ENCODE measurements at places on chromosomes 2 and 18.
A peak's percentile ranks its signal among the peaks of the same experiment; 100 is the strongest.

- DNase-seq = peak; percentile 40
Measured at GRCh38 chr2:119407430-119408220, 24.0 kb upstream of the TMEM37 start.

DNA sequence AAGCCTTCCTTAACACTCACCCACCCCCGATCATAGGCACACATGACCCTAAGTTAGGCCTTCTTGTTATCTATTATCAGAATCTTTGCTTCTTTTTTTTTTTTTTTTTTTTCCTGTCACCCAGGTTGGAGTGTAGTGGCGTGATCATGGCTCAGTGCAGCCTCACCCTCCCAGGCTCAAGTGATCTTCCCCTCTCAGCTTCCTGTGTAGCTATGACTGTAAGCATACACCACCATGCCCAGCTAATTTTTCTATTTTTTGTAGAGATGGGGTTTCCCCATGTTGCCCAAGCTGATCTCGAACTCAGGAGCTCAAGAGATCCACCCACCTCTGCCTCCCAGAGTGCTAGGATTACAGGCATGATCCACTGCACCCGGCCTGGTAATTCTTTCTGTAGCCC, 328.7 kb downstream of the NR4A2 start:
- no peak for DNase-seq

DNA sequence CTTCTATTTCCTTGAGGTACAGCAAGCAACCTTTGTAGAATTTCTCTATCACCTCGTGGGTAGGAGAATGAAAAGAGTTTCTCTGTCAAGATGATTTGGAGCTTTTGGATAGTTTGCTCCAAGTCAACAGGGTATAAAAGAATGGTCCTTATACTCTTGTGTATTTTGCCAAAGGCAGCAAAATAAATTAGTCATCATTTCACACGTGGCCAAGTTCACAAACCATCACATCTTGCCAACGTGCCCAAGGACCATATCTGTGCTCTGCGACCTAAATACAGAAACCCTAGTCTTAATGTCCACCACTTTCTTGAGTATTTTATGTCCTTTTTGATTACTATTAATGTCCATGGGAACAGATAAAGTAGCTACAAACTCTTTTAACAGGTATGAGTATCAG, 262.9 kb downstream of the AFF3 start:
- no peak for DNase-seq

DNA sequence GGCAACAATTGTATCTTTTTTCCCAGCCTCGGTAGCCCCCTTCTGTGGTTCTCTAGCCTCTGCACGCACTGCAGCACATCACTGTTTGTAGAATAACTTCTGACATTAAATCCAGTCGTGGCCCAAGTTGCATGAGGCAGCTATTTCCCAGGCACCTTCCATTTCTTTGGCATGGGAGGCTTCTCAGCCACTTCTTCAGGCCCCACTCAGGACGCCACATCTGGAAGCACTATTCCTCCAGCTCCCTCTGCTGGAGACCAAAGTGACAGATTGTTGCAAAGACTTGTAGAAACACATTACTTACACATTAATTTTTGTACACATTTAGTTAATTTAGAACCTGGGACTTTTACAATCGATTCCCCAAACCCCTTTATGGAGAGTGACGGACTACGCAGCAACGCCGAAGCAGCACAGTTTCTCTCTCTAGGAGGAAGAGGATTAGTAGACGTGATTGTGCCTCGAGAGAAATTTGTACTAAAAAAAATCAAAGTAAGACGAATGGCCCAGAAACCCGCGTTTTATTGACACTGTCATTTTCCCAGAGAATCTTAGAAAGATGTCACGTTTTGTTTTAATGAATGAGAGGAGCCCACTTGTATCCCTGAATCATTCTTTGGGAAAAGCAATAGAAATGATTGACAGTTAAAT, 57.8 kb upstream of the RGPD5 start:
- DNase-seq = no peak

DNA sequence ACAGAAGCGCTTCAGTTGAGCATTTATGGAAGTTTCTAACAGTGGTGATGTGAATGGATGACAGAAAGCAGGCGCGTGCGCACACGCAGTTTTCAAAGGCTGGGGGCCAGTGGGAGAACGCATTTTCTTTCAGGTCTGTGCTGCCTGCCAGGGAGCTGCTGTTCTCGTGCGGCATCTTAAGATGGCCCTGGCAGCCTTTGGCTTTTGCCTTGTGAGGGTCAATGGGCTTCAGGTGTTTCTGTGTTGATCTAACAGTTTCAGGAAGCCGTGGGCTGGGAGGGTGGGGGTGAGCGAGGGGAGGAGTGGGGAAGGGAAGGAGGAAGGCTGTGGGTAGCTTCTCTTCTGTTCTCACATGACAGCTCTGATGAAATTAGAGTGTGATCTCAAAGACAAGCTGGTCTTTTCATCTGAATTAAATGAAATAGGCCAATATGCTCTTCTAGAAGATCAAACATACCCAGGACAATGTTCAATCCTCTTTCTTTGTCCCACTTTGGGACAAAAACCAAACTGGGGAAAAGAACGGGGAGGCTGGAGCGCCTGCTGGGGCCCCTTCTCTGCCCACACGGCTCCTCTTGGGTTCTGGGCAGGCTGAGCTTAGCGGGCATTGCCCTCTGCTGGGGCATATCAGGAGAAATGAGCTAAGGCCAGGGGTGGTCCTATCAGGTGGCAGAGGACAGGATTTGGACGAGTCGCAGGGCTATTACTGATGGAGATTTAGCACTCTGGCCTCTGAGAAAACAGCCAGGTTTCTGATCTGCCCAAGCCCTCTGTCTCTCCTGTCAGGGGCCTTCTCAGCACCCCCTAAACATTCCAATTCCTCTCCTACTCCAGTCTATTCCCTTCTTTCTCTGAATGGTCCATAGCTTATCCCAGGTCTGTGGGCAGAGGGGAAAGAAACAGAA, 126.2 kb upstream of the LGALSL start:
- DNase-seq = no peak

GRCh38 chr2:218306184-218306920, 14.0 kb upstream of the TMBIM1 start:
- no peak for DNase-seq

DNA sequence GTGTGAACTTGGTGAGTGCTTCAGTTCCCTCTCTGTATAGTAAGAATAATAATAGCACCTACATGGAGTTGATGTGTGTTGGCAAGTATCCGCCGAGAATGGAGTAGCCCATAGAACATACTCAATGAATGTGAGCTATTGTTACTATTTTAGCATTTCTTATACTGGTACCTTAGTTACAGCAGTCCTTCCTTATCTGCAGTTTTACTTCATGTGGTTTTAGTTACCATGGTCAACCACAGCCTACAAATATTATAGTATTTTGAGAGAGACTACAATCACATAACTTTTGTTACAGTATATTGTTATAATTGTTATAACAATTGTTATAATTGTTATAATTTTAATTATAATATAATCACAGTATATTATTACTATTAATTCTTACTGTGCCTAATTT, 152.5 kb upstream of the RASGRP3 start:
- no peak for DNase-seq

GRCh38 chr2:167771628-167772027, 475.8 kb downstream of the STK39 start:
- DNase-seq = no peak

DNA sequence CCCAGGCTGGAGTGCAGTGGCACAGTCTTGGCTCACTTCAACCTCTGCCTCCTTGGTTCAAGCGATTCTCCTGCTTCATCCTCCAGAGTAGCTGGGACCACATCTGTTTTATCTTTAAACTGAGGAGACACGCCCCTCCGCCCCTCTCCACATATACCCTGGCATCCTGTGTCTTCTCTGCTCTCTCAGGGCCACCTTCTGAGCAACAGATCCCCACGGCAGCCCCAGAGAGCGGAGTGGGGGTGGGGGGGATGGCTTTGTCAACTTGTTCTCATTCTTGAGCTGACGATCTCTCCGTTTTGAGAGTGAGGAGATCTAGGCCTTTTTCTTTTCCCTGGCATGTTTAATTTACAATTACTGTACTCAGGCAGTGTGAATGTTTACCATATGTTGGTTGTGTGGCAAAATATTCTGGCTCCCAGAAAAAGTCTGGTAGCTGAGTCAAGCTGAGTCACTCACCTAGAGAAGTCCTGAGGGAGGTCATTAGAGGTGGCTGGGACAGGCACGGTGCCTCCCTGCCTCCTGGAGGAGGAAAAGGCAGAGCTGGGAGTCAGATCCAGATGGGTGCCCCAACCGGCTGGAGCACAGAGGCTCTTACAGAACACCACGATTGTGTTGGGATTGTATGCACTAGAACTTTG, 19.5 kb upstream of the ID2 start:
- peak; percentile 62 for DNase-seq

- no peak for DNase-seq
Measured at GRCh38 chr2:27164960-27165763, 16.4 kb downstream of the TCF23 start.

DNA sequence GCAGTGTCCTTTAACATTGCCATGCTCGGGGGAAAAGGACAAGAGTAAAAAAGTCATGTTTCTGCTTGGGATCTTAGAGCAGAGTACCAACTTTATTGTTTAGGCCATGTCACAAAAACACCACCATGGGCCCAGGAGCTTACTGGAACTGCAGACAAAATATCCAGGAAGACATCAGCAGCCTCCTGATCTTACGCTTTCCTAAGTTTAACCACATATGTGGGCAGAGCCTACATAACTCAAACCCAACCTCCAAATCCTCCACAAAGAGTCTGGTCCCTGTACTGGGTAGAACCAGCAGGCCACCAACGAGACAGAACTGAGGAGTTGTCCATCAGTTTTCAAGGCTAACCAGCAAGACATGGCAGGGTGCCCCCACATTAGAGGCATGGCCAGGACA, 10.3 kb downstream of the GALNT14 start:
- DNase-seq = no peak

DNA sequence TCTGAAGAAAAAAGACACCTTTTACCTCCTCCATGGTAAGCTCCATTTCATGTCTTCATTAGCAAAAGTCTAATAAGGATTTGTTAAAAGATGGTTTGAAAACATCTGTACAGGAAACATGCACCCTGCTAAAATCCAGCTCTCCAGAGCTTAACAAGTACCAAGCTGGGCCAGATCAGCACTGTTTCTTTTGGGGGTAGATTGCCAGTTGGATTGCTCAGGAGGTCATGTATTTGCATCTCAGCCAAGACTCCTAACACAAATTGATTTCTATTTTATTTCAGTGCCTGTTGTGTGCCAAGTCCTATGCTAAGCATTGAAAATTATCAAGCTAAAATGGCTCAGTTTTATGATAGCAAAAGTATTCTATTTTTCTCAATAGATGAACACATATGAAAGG, 3.4 kb upstream of the TMEM182 start:
- DNase-seq = no peak

- no peak for DNase-seq
Measured at GRCh38 chr18:48930926-48931325, 19.8 kb downstream of the SMAD7 start.

DNA sequence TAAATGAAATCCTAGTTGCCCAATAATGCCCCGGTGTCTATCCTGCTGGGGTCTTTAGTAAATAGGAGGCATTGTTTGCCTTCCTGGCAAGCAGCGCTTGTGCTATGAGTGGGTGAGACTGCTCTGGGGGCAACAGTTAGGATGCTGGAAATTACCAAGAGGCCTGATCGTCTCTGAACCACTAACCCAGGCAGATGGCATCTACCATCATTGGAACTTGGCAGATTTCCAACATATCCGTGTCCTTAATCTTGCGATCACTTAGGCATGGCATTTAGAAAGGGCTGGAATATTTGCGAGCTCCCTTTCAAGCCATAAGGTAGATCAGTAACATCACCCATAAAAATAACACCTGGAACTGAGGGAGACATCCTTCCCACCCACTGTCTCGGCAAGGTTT, 18.8 kb upstream of the SH3RF3 start:
- DNase-seq = no peak

- DNase-seq = no peak
Measured at GRCh38 chr2:223909001-223909741, 36.0 kb downstream of the WDFY1 start.

DNA sequence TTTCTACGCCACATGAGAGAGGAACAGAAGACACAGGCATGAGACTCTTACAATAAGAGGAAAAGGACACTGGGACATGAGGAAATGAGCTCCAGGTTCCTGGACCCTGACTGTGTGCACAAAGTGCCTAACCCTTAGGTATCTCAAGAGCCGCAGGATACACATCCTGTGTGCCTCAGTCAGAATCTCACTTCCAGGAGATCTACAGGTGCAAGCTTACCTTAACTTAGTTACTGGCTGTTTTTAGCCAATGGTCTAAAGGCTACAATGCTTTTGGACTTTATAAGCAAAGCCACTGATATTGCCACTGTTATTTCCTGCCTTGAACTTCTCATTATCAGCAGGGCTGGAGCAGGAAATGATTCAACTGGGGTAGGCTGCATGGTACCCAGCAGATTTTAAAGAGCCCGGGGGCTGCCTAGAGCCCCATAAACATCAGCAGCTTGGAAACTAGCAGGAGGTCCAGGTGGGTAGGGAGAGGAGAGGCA, 254.4 kb downstream of the ZNF521 start:
- DNase-seq = no peak

Data from hematopoietic multipotent progenitor cell treated with erythropoietin and hydrocortisone succinate and interleukin-3 and kit ligand, for 17 days (in vitro differentiated cells).